Suprapubic skin (tissue), 4 donors: ENCODE measurements at places on chromosomes 5 and 9.
A peak's percentile ranks its signal among the peaks of the same experiment; 100 is the strongest.

DNA sequence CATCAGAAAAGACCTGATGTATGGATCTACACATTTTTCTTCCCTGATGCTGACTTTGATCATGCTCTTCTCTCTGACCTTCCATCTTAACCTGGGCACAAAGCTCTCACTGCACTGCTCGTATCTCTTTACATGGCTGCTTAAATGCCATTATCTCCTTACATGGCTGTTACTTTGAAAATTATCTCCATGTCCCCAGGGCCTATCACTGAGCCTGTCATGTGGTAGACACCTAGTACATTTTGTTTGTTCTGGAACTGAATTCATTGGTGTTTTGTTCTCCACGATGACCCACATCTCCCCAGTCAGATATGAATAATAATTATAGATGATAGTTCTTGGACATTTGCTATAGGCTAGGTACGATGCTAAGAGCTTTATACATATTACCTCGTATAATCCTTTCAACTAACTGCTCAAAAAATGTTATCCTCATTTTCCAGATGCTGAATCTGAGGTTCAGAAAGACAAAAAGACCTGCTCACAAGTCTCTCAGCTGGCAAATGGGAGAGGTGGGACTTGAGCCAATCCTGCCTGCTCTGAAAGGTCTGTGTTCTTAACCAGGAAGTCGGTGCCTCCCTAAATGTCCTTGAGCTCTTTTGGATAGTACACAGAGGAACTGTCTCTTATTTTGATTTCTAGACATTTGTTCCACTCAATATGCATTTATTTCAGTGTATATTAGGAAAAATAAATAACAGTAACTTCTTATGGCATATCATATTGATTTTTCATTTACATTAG is 9.8 kb upstream of the CPEB4 start:
- DNase-seq: no peak

DNA sequence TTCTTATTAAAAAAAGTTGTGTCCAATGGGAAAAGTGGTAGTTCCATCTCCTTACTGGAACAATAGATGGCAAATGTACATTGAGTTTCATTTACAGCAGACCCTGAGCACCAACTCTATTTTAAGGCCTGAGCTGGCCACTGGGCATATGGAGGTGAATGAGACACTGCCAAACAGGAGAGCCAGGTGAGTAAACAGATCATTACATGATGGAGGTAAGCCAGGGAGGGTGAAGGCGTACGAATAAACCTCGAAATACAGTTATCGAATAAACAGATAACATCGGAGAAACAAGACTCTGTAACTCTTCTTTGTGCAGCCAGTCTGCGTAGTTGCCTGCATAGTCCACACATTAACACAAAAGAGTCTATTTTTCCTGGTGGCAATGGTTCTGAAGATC is 446.4 kb upstream of the KLF4 start:
- DNase-seq: no peak

DNA sequence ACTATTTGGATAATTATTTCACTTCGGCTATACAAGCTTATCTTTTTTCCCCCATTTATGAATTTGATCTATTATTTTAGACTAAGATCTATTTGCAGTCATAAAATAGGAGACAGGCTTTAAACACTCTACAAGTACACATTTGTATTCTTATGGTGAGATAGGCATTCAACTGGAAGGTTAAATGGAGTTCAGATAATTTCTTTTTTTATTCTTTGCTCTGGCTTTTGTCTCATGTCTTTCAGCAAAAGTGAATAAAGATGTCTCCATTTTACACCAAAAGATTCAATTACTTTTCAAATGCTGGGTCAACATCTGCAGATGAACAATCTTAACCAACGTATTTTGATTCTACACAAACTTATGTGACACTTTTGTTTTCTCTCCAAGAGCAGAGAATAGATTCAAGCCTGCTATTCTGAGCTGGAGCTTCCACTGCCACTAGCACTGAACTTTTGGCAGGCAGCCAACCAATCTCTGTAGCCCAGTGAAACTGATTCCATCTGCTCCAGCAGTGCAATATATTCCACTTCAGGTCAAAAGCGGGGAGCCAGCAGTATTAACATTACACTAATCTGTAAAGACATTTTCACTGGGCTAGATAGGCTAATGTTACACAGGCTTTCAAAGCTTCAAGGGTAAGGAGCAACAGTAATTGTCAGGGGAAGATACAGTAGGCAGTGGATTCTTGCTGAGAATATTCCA is 452.0 kb upstream of the ZNF608 start:
- DNase-seq: peak; percentile 74

DNA sequence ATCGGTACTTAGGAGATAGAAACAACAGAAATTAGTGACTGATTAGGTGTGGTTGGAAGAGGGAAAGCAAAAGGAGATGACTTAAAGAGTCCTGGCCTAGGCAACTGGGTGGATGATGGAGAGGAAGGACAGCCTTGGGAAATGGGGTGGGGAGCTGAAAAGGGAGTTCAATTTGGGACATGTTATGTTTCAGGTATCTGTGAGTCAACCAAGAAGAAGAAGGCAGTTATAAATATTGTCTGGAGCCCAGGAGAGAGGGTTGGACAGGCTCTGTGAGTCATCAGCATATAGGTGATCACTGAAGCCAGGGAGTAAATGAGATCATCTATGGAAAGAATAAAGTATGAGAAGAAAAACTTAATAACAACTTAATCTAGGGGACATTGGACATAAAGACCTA is 357.7 kb downstream of the NPR3 start:
- no peak for DNase-seq

- DNase-seq: no peak
Measured at GRCh38 chr9:135663451-135663770, 302 bp downstream of the LCN9 start.

- no peak for DNase-seq
Measured at GRCh38 chr5:8906303-8906967, 639.4 kb downstream of the SEMA5A start.

DNA sequence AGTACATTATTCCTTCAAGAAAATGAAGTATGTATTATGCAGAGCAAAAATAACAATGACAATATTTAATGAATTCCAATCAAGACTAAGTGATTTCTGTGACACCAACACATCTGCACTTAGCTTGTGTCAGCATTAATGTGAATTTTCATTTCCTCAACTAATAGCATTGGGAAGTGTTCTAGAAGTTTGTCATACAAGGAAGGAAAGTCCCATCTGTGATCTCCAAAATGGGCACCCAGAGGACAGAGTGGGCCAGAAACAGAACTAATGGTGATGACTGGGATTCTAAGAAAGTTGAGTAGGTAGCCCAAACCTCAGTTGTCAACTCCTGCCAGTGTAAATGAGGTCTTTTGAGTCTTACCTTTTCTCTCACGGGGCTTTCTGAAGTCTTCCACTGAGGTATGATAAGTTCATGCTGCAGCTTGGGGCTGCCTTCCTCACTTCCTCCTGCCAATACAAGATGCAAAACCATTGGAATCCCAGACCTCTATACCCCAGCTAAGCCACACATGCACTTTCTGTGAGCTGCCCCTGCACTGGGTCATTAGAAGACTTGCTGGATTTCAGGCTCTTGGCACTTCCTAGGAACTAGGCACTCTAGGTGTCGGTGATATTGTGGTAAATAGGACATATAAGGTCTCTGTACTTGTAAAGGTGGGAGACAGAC is 4.9 kb downstream of the ADAM19 start:
- no peak for DNase-seq

GRCh38 chr9:36029765-36030528 is 6.8 kb upstream of the RECK start:
- DNase-seq: no peak

DNA sequence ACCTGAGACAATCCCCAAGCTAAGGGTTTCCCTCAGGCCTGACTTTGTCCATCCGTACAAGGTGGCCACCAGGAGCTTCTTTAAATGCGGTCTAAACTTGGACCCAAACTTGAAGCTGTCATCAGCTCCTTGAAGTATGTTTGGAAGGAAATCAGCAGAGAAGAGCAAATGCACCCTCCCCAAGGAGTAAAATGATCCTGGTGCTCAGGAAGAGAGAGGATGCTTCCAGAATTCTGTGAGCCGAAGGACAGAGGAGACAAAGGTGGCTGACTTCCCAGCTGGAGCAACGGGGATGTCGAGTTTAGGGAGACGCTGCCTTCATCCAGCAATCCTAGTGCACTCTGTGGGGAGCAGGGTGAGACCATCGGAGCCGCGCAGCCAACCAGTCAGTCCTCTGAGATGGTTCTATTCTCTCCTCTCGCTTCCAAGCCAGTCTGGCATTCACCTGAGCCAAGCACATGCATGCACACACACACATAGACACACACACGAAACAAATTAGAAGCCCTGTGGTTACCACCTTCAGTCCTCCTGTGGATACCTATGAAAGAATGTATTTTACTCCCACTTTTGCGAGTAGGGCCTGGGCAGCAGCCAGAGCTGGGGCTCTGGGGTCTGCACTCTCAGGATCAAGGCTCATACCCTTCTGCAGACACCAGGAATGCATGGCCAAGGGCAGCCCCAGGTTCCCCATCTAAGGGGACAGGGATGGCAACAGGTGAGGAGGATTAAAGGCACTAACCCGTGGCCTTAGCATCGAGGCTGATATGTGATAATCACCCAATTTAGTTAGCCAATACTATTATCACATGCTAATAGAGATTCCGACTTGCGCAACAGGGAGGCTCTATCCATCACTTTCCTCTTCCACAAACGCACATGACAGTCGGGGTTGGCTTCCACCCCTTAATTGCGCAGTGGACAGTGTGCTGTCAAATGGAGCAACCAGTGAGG is 75.8 kb downstream of the GTF3C4 start:
- no peak for DNase-seq

DNA sequence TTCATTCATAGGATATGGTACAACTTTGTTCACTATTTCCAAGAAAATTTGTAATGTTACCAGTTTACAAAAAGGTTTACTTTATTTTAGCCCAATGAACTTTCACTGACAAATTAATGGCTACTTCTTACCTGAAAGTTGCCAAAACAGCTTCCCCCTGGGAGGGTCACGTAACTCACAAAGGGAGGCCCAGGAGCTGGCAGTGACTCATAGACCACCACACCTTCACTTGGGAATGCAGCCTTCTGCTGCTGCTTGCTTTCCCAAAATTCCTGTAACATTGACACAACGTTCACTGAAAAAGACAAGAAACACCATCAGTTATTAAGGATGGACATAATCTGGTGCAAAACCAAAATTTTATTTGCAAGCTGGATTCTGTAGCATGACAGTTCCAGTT is 18.1 kb downstream of the LIX1 start:
- DNase-seq: no peak

DNA sequence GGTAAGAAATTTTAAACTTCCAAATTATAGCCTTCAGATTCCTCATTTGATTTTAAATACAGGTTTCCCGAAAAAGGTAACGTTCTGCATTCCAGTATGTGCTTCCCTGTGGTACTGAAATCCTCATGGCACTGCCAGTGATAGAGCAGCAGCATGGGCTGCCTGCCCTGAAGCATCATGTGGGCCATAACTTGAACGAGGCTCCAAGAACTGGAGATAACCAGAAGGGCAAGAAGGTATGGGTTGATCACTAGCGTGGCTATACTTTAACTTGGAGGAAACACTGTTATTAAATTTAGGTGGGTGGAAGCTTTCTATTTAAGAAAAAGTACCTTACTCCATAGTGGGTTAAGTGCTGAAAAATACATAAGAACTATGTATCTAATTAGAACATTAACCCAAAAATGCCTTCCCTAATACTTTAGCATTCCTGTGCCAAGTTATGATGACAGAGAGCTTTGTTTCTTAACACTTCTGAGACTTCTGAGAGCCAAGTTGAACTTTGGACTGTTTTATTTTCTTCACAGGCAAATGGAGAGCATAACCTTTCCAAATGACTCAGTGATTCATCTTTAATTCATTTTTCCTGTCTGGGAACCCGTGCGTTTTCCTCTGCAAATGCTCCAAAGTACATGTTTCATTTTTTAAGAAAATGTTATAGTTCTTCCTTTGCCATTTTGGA is 191.5 kb upstream of the GNA14 start:
- DNase-seq: no peak

GRCh38 chr5:97009212-97009898 is 73.5 kb downstream of the LNPEP start:
- no peak for DNase-seq

DNA sequence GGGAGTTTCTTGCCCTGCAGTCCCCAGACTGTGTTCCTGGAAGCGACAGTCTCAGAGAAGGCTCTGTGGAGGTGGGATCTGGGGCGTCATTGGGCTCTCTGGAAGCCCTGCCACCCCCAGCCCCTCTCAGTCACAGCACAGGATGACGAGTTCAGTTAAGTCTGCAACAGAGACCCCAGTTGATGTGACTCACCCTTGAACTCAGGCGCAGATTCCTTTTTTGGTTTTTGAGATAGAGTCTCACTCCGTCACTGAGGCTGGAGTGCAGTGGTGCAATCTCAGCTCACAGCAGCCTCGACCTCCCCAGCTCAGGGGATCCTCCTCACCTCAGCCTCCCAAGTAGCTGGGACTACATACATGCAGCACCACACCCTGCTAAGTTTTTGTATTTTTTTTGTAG is 8.3 kb downstream of the HRH2 start:
- no peak for DNase-seq

- DNase-seq: no peak
Measured at GRCh38 chr5:83430130-83431010, 41.2 kb upstream of the VCAN start.
